ENCODE measurements at places on chromosomes 1 and 21.

DNA sequence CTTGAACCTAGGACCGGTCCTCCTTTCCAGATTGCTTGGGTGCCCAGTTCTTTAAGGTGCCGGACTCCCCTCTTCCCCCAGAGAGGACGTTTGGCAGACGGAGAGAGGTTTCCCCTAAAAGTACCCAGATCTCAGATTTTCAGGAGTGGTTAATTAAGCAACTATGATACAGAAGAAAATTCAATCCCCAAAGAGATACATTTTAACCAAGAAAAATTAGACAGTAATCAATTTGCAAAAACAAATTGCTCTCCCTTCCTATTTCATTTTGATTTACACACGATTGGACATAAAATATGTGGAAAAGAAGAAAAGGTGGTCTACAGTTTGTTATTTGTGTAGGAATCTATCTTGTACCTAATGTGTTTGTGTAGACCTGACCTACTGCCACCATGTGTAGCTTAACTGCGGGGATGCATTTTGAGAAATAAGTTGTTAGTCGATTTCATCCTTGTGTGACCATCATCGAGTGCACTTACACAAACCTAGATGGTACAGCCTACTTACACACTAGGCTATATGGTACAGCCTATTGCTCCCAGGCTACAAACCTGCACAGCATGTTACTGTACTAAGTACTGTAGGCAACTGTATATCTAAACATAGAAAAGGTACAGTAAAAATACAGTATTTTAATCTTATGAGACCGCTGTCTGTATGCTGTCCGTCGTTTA lies 755 bp downstream of the RPAP2 start:
- DNase-seq = no peak

- no peak for DNase-seq
Measured at GRCh38 chr1:108502138-108502537, 52.0 kb downstream of the NBPF6 start.

GRCh38 chr1:247298701-247299100 lies 33.0 kb downstream of the ZNF496 start:
- DNase-seq = no peak

DNA sequence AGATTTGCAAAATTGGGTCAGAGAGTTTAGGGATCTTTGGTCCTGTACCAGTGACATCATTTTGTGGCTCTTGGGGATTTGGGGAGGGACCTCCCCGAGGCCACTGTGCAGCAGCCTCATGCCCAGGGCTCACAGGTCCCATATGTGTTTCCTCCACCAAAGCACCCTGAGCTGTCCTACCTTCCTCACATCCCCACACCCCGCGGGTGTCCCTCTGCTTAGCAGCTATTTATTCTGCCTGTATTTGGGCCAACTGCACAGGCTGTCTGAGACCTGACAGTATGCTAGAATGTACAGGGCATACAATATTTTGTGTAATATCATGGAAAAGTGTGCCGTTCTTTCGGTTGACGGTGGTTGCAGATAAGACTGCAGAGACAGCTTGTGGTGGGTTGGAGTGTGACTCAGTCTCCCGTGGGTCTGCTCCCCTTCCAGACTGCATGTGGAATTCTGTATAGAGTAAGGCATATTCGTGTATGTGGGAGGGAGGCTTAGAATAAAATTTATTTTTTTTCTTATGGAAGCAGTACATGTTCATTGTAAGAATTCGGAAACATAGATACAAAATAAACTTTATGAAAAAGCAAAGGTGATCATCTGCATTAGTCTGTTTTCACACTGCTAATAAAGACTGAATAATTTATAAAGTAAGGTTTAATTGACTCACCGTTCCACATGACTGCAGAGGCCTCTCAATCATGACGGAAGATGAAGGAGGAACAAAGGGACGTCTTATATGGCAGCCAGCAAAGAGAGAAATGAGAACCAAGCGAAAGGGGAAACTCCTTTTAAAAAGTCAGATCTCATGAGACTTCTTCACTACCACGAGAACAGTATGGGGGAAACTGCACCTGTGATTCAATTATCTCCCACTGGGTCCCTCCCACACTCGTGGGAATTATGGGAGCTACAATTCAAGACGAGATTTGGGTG lies 84.4 kb downstream of the ADARB1 start:
- DNase-seq = no peak

DNA sequence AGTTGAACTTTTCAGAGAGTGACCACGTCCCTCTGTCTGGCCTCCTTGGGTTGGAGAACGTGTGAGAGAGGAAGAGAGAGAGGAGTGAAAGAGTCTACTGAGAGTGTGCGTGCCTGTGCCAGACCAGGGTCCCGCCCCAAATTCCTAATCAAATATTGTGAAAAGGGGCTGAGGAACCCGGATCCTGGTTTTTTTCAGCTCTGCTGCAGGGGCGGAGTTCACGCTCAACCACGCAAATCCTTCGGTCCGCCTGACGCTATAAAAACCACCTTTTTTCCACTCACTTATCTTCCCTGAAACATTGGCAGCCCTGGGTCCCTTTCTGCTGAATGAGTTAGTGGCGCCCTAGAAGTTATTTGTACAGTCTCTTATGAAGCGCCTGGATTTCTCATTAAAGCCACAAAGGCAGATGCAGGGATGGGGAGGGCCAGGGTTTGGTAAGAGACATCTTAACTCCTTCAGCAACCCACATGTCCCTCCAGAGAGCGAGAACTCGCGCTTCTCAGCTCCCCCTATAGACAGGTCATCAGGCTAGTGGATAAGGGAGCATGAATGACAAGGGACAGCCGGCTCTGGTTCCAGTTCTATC lies at the start of gene FMOD:
FMOD (minus strand) TSS at position 86 of the 589 bp plus-strand sequence. CDS start 2,852 bp downstream, outside the sequence.
- DNase-seq = peak; percentile 71

DNA sequence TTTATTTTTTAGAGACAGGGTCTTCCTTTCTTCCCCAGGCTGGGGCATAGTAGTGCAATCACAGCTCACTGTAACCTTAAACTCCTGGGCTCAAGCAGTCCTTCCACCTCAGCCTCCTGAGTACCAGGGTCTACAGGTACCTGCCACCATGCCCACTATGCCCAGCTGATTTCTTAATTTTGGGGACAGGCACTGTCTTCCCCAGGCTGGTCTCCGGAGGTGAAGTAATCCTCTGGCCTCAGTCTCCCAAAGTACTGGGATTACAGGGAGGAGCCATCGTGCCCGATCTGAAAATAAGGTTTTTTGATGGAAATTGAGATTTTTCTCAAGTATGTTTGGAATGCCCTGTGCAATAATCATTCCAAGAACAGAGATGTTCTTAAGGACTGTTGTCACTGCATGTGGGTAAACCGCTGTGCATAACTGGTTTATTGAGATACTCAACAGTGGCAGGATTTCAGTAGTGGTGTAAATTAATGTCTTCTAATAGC lies 934 bp upstream of the MSH4 start:
- no peak for DNase-seq

- DNase-seq = no peak
Measured at GRCh38 chr1:110091381-110091780, 20.9 kb upstream of the UBL4B start.

GRCh38 chr1:23589585-23589986 lies 30.3 kb upstream of the ID3 start:
- DNase-seq = no peak

All from adrenal gland (tissue), 19 donors.